ENCODE measurements at places on chromosomes 2 and 18.

- no peak for DNase-seq
These were observed 368.0 kb upstream of the SPHKAP start for GRCh38 chr2:228549441-228550007.

GRCh38 chr18:6731222-6731596, 1.7 kb downstream of the ARHGAP28 start:
- DNase-seq, result peak; percentile 86

DNA sequence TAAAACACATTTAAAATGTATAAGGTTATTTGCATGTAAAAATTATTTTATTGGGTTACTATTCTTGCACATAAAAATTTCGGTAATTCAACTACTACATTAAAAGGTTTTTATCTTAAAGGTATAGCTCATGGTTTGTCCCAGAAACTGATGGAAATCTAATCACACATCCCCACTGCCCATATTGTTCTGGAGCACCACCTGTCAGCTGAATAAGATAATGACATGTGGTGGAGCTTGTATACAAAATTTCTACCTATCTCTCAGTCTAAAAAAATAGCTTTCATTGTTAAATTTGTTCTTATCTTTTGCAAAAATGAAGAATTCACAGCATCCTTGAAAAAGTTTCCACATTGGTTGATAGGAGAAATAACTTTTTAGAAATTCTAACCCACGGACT, 18.3 kb downstream of the ERBB4 start:
- DNase-seq, result peak; percentile 25

DNA sequence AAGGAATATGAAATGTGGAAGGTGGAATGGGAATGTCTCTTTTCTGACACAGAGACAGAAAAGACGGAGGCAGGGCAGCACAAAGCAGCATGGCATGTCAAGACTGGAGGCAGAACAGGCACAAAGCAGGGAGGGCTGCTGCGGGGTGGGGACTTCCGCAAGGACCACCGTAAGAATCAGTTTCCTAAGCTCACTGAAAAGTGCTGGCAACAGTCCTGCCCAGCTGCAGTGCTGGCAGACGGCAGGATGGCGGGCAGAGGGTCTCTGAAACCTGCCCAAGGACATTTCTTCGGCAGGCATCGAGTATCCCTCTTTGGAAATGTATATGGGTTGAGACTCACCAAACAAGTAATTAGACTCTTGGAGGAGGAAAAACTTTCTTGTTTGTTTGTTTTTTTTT, 54.9 kb downstream of the FAM178B start:
- DNase-seq, result no peak

- DNase-seq, result no peak
These were observed 27.6 kb upstream of the TMBIM1 start for GRCh38 chr2:218319813-218320365.

DNA sequence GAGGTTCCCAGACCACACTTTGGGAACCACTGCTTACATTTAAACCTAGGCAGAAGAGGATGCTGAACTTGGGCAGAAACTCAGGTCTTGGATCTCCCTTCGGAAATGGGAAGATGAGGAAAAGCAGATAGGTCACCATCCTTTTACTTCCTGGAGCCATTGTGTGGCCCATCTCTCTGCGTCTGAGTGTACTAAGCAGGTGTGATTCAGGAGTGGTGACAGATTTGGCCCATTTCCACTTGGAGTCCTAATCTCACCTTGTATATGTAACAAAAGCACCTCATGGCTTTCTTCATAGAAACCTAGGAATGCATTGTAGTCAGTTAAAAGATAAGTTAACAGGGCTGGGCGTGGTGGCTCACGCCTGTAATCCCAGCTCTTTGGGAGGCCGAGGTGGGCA, 71.0 kb downstream of the PRKCE start:
- DNase-seq, result no peak

DNA sequence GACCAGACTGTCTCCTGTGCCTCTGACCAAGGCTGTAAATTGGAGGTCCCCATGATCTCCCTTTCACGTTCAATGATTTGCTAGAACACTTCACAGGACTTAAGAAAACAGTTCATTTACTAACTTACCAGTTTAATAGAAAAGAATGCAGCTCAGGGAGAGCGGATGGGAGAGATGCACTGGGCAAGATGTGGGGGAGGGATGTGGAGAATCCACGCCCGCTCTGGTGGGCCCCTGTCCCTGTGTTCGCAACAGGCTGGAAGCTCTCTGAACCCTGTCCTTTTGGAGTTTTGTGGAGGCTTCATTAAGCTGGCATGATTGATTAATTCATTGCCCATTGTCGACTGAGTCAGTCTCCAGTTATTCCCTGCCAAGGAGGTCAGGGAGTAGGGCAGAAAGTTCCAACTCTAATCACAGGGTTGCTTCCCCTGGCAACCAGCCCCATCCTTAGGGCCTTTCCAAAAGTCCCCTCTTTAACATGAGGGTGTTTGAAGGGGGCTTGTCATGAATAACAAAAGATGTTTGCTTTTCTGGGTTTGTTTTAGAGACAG, 257.1 kb downstream of the ACKR3 start:
- DNase-seq, result no peak

DNA sequence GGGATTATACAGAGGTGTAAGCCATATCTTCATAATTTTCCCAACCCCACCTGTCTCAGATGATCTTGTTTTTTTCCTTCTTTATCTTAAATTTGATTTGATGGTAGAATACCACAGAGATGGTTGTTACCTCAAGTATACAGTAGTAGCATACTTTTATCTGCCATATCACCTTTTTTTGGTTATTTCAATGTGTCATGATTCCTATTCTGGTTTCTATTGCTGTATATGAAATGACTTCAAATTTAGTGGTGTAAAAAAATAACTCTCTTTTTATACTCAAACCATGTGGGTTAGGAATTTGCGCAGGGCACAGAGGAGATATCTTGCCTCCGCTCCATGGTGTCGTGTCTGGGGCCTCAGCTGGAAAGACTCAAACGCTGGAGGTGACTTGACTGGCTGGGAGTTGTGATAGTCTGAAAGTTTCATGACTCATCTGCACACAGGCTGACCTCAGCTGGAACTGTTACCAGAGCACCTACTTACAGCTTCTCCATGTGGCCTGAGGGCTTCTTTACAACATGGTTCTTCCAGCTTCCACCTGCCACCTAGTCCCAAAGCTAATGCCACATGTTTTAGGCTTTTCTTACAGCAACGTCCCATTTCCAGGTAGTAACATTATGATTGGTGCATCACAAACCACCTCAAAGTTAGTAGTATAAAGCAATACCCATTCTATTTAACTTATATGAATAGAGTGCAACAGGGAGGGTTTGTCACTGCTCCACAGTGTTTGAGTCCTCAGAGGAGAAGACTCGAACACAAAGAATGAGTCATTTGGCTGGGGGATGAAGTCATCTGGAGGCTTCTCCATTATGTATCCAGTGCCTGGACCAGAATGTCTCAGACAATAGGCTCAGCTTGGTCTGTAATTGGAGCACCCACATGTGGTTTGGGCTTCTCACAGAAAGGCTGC, 82.3 kb upstream of the XPO1 start:
- DNase-seq, result peak; percentile 77

- no peak for DNase-seq
These were observed 39.5 kb downstream of the ARL4C start for GRCh38 chr2:234457421-234457820.

DNA sequence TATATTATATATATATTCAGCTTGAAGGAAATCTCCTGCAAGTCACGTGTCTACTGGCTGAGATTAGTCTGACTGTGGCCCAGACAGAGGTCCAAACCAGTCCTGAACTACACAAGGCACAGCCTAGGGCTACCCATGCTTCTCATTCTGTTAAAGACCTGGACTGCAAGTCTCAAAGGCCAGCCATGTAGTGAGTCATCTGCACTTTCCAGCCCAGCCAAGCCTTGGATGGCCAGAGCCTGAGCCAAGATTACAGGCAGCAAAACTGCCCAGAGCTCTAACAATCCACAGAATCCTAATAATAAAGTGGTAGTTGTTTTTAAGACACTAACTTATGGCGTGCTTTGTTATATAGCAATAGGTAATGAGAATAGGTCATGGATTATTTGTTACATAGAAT, 259.6 kb downstream of the SS18 start:
- peak; percentile 14 for DNase-seq

DNA sequence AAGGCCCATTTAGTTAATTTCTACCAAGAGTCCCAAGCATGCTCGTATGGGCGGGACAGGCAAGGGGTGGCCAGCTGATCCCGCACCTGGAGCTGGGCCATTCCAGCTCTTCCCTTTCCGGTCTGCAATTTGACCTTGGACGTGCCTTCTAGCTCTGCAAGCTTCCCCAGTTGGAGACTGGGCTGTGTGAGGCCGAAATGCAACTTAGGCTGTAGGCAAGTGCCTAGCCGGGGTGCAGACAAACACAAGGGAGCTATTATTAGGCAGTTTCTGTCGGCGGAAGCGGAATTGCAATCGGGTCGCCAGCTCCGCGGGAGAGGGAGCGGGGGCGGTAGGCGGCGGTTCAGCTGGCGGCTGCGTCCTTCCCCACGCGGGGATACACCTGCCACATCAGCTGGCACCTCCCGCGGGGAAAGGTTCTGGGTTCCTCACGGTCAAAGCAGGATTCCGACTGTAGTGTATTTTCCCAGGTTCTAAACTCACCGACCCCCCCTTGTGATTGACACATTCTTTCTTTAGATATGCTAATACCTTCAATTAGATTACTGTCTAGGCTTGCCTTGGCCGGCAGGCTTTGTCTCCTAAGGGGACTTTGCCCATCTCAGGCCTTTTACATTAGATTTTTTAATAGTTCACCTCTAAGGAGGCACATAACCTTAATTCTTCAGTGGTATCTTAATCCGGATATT, 17.1 kb upstream of the ZNF532 start:
- DNase-seq, result no peak

DNA sequence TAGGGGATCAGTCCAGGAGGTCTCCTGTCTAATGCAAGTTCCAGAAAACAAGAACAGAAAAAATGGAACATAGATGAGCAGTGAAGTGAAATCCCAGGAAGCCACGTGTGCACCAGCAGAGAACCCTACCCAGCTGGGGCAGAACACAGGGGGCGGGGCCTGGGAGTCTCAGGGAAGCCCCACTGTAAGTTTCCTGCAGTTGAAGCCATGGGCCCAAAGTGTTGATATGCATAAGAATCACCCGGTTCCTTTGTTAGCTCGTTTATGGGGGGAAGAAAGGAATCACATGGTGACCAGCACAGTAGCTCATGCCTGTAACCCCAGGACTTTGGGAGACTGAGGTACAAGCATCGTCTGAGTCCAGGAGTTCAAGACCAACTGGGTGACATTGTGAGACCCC, 131.3 kb downstream of the INO80D start:
- no peak for DNase-seq

- DNase-seq, result peak; percentile 21
These were observed 34.5 kb downstream of the RPL31 start for GRCh38 chr2:101036562-101036961.

- peak; percentile 83 for DNase-seq
These were observed at the start of gene SCG2 for GRCh38 chr2:223601932-223602666. SCG2 (minus strand) TSS chr2:223602361; CDS start chr2:223599282, 3,079 bp downstream.

DNA sequence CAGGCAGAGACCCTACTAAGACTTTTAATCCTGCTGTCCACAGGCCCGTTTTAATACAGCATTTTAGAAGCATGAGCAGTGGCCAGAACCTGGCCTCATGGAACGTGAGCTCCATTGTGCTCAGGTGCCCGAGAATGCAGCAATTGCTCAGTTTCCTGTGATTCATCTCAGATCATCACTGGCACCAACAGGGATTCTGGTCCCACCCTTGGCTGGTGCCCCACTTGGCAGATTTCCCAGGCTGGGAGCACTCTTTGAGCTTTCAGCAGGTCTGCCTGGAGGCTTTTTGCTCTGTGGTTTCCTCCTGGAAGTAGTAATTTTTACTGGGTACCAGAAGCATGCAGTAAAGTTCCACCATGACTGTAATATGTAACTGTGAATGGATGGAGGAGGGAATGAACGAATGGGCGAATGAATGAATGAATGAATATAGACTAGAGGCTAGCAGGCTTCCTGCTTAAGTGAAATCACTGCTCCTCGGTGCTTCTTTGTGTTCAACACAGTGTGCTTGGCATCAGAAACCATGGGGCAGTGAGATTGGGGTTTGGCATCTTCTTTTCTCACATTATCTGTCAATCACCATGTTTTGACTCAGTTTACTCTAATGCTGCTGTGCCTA, 312.9 kb downstream of the PRKCE start:
- peak; percentile 93 for DNase-seq

DNA sequence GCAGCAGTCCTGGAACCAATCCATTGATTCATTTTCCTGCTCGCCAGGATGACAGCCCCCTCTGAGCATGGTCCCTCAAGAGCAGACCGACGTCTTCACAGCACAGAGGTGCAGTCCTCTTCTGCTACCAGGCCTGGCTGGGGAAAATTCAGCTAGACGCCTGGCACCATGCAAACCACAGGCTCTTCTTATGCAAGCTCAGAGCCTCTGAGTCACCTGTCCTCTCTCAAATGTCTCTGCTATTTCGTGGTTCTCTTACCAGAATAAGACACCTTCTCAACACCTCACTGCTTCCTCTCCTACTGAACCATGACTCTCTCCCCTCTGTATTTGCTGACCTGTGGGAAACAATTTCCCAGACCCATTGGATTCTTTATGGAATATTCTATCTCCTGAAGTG, 79.8 kb upstream of the CYRIA start:
- DNase-seq, result no peak

GRCh38 chr18:5879479-5879882, 15.8 kb downstream of the TMEM200C start:
- peak; percentile 43 for DNase-seq

DNA sequence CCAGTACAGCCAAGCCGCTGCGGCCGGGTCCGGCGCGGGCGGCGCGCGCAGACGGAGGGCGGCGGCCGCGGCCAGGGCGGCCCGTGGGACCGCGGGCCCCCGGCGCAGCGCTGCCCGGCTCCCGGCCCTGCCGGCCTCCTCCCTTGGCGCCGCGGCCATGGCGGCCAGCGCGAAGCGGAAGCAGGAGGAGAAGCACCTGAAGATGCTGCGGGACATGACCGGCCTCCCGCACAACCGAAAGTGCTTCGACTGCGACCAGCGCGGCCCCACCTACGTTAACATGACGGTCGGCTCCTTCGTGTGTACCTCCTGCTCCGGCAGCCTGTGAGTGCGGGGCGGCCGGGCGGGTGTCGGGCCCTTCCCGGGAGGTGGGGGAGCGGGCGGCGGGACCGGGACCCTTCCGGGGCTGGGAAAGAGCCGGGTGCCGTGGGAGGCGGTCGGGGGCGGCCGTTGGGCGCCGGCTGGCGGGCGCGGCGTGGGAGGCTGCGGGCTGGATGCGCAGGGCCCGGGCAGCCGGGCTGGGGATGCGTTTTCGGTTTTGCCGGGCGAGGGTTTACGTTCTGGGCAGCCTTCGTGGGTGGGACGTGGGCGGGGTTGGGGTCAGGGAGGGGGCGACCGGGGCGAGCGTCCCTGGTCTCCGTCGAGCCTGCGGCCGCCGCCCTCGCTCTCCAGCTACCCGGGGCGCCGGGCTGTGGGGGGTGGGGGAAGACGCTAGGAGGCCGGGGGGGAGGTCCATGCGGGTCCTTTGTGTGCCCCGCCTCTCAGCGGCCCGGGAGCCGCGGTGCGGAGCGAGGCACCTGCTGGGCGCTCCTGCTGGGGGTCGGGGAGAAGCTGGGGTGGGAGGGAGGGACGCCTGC, 537 bp downstream of the AGFG1 start:
- no peak for DNase-seq

- DNase-seq, result peak; percentile 66
These were observed 89.5 kb downstream of the CERS6 start for GRCh38 chr2:168545439-168546082.
